ENCODE measurements at places on chromosomes 1 and 21.
A peak's percentile ranks its signal among the peaks of the same experiment; 100 is the strongest.

- DNase-seq = no peak
These were observed 45.9 kb upstream of the DPH5 start for GRCh38 chr1:101071470-101071891.

DNA sequence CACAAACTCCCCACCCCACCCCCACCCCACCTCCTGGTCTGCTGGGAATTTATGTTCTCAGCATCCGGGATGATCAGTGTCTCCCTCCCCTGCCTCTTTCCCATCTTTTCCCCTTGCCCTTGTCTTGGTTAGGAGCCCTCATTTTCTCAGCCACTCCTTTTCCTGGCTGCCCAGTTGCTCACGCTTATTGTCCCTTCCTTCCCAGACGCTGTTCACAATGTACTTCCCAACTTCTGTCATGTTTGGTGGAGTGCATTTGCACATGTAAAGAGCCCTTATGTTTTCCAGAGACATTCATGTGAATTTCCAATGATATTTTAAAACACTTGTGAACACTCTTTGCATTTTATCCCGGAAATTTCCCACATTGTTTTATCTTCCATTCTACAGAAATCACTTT, 192.1 kb downstream of the RHOU start:
- DNase-seq = no peak

DNA sequence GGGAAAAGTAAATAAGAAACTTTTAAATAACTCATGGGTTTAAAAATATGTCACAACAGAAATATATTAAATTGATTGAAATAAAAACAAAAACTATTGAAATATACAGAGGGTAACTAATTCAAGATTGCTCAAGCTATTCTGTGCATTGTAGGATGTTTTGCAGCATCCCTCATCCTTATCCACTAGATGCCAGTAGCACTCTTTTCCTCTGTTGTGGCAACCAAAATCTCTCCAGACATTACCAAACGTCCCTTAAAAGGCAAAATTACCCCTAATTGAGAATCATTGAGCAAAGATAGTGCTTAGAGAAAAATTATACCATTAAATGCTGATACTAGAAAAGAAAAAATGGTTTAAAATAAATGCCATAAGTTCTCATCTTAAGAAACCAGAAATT, 682.6 kb downstream of the RWDD3 start:
- DNase-seq = no peak

- peak; percentile 12 for DNase-seq
These were observed 101.2 kb upstream of the CD55 start for GRCh38 chr1:207219979-207220889.

GRCh38 chr1:221291113-221291512, 411.9 kb downstream of the HLX start:
- DNase-seq = no peak

DNA sequence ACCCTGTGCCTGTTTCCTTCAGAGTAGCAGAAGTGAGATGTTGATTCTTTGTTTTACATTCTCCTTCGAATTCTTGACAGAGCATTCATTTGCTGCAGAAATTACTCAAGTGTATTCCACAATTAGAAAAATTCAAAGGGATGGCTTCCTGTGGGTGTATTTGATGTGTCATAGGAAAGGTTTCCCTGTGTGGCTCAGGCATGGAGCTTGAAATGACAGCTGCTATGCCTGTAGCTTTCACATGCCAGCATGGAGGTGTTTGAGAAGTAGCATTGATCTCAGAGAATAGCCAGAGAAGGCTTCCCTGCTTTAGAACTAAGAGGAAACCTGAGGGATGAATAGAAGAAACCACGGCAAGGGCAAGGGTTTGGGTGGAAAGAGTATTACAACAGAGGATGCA, 317.2 kb upstream of the DEPDC1 start:
- DNase-seq = no peak

DNA sequence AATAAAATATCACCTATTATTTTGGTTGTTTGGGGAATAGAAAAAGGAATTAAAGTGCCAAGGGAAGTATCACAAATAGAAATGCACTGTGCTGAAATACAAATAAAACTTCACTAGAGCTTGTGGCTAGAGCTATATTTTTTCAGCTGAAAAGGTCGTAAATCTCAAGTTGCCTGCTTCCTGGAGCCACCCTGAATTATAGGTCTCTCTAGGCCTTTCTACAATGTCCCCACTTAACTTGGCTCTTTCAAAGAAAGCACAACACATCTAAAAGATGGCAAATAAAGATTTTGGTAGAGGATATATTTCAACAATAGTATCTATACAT, 5.0 kb upstream of the RNF2 start:
- DNase-seq = no peak

- no peak for DNase-seq
These were observed 24.6 kb downstream of the XCL1 start for GRCh38 chr1:168601051-168601450.

DNA sequence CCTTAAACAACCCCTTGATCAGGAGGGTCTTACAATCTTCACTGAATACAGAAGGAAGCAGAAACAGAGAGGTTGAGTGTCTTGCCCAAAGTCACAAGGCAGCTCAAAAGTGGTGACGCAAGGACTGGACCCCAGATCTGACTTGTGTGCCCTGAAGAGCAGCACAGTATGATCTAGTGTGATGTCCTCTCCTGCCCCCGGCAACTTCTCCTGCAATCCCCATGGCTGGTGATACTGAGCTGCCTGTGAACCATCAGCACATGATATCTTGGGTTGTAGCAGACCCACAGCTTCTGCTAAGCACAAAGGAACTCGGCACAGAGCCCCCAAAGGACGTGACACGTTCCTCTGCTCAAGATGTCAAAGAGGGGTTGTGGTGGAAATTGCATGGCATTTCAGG, 51.2 kb upstream of the EDN2 start:
- DNase-seq = no peak

DNA sequence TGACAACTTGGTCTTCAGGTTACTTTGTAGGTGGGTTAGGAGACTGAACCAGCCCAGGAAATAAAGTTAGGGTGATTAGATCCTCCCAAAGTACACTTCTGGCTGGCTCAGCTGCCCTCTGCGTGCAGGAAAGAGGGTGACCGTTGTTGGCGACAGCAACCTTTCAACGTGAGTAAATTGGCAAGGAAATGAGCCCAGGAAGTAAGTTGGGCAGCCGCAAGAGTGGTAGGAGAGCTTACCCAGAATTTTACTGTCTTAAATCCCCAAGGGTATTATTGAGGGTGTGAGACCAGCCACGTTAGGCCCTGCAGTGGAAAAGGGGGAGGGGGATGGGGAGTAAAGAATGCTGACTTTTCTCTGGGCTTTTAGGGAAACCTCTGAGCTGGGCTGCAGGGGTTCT, 1.6 kb downstream of the TENT5C start:
- peak; percentile 56 for DNase-seq

DNA sequence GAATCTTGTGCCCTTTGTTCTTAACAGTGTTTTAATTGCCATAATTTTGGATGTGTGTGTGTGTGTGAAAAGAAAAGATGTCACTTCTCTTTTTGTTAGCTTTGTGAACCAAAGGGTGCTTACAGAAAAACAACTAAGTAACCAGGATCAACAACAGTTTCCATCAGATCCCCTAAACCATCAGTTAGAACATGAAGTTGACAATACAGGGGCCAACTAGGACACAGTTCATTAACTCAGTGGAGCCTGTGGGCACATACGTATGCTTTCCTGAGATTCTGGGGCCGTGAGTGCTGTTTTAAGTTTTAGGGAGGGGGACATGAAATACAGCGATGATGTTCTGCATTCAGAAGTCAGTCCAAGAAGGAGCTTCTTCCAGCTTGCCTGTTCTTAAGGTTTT, 133.6 kb downstream of the TLR5 start:
- DNase-seq = no peak

DNA sequence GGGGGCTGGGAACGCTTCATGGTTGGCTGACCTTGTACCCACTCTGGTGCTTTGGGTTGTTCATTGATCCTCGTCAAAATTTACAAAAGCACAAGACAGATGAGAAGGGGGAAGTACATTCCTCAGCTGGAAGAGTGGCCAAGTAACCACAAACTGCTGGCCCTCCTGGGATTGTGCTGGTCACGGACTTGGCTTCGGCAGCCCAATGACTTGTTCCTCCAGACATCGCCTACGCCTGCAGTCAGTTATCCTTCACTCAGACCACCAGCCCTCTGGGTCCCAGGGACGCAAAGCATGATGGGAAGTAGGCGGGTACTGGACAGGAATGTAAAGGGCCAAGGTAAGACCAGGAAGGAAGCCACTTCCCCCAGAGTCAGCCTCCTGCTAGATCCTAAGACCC, 53.1 kb downstream of the LMX1A start:
- no peak for DNase-seq

DNA sequence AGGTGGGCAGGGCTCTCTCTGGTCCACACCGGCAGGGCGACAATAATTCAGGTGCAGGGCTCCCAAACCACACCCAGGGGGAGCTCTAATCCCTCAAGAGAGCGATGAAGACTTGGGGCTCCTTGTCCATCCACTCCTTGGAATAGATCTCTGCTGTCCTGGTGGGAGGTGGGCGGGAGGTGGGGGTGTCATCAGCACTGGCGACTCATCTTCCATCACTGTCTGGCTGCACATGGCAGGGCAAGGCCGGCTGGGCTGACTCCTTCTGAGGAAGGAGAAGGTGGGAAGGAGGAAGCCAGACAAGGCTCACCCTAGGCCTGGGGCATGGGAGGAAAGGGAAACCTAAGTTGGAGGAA, 29.3 kb downstream of the TNNT2 start:
- peak; percentile 92 for DNase-seq

DNA sequence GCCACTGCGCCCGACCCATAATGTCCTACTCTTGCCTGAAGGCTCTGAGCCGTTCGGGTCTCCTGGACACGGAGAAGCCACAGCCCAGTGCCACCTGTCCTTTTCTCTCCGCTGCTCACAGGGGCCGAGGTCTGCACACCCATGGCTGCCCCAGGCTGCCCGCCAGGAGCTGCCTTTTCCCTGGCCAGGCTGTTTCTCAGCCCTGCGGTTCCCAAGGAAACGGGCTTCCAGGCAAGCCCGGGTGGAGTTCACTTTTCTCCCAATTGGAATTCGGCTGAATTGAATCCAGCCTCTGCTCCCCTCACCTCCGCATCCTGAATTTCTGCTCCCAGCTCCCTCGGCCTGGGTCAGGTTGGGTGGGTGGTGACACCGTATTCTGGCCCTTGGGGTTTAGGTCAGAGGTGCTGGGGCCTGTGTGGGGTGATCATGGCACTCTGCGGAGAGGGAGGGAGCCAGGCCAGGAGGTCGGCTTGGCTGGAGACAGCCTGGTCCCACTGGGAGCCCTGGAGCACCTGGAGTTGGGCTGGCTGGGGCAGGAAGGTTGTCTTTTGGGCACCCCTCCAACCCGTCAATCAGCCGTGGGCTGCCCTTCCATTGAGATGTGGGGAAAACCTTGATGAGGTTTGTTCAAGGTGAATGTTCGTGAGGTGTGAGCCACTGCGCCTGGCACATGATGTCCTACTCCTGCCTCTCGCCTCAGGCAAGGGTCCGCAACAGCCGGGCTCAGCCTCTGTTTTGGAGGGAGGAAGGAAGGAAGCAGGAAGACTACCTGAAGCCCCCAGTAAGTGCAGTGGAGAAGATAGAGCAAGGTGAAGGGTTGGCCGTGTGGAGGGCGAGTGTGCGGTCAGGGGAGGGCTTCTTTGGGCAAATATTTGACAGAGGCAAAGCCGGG, 25.1 kb downstream of the RRP1 start:
- DNase-seq = peak; percentile 83

DNA sequence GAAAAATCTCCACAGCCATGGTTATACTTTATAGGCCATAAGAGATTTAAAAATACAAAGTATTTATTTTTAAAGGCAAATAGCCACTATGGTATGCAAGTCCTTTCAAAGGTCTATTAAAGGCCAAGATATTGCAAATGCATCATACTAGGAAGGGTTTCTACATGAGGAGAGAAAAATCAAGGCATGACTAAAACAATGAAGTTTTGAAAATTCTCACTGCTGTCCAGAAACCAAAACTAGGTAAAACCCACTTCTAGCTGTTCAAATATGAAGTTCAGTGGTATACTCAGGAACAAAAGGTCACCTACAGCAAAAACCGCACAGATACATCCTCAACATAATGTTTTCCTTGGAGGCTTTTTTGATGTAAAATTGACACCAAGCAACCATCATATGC, 75.0 kb downstream of the EPS15 start:
- DNase-seq = no peak

- DNase-seq = no peak
These were observed at the start of gene CLCA1 for GRCh38 chr1:86468501-86468977. Gene CLCA1, plus strand, starts transcription at chr1:86468927. Its CDS starts 45 bp downstream, at chr1:86468972.

- no peak for DNase-seq
These were observed 17.2 kb downstream of the DPYD start for GRCh38 chr1:97903626-97904025.

DNA sequence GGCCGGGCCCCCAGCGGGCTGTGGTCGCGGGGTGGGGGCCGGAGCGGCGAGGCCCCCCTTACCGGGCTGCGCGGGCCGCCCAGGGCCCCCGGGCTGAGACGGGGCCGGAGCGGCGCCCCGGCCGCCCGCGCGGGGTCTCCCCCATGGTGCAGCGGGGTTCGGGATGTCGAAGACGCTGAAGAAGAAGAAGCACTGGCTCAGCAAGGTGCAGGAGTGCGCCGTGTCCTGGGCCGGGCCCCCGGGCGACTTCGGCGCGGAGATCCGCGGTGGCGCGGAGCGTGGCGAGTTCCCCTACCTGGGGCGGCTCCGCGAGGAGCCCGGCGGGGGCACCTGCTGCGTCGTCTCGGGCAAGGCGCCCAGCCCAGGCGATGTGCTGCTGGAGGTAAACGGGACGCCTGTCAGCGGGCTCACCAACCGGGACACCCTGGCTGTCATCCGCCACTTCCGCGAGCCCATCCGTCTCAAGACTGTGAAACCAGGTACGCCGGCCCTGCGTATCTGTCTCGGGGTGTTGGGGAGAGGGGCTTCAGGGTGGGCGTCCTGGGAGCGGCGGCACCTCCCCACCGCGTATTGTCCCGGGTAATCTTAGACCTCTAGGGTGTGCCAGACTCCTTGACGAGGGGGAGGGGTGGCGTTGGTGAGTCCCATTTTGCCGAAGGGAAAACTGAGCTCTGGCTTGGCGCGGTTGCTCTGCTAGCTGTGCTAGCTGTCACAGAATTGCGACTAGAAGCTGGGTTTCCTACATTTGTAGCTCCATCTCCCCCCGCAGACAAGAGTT, 745 bp downstream of the MAGI3 start:
- peak; percentile 50 for DNase-seq

GRCh38 chr1:158248118-158248517, 6.1 kb upstream of the CD1A start:
- DNase-seq = no peak

- DNase-seq = no peak
These were observed 43.9 kb downstream of the SKI start for GRCh38 chr1:2271841-2272655.

DNA sequence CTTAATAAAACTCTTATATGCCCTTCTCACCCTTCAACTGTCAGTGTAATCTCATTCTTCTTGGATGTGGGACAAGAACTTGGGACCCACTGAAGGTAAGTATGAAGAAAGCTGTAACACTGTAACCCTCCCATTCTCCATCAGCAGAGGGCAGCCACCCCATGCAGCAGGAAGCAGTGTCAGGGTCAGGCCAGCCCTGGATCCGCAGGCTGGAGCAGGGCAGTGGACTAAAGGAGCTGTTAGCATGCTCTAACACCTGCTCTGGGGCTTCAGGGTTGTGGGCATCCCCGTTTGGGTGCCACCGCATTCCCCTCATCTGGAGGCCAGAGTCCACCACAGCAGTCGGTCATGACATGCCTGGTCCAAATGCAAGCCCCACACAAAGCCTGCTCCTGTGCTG, 156.5 kb downstream of the HIVEP3 start:
- DNase-seq = peak; percentile 50

Measured in H7 (cell line).